ENCODE measurements at places on chromosomes 1 and 21. TPM values are rescaled to one million over a fixed set of nuclear protein-coding genes. Genes with fewer than 3 reads are reported as not detected.

The PSRC1 gene
- 5.0 TPM for total RNA-seq

The CZIB gene
- total RNA-seq: 75.4 TPM

The TCEA3 gene
- 1.6 TPM for total RNA-seq

The NBPF9 gene
- total RNA-seq: 13.5 TPM

The LRRC7 gene
- 3.3 TPM for total RNA-seq

DNA sequence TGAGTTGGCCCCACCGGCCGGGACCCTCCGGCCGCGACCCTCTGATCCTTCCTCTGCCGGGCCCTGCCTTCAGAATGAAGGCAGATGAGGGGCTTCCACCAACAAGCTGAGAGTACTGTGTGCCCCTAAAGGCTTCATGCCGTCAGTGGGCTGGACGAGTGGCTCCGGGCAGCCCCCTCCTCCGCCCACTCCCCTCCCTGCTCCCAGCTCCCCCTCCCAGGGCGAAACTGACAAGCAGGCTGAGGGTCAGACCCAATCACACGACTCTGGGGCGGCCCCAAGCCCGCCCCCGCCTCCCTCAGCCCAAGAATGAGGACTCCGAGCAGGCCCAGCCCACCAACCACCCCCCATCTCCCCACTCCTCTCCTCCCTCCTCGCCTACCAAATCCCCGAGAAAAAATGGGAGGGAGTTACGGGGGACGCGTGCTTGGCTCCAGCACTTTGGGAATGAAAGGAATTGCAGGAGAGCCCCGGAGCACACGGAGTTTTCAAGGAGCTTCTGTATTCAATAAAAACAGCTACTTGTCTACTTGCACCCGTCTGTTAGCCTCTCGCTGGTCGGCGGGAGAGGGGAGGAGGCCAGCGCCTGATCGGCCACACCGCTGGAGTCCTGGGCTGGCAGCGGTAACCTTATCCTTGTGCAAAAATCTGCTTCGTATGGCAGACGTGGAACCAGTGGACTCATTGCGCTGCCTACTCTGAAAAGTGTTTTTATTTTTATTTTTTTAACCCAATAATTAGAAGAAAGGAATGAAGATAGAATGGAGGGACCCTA is at the start of gene COL11A1:
COL11A1 (minus strand) TSS at position 147 of the 775 bp plus-strand sequence. CDS start 344 bp downstream, outside the sequence.
- peak; percentile 7 for ATAC-seq

- no peak for ATAC-seq
These were observed 696 bp downstream of the GUK1 start for GRCh38 chr1:228140724-228141225.

GRCh38 chr1:10328180-10328963 is 70.5 kb upstream of the PGD start:
- ATAC-seq: peak; percentile 52

DNA sequence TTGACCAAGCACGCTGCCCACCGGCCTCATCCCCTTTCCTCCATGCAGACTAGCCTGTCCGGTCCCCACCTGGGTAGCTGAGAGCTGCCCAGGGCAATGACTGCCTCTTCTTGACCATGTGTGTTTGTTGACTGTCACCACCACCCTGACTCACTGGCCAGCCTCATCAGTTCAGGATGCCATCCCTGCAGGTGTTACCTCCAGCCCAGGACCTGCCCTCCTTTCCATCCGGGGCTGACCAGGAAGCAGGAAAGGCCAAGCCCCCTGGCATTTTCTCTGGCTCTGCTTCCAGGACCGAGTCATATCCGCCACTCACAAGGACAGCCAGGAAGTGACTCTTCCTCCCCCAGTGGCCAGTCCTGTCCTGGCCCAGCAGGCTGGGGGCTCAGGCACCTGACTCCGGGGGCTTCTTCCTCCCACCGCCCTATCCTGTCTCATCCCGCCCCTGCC is 17.1 kb downstream of the EPHA2 start:
- ATAC-seq: no peak

GRCh38 chr1:9451081-9451480 is 88.2 kb upstream of the SLC25A33 start:
- no peak for ATAC-seq

DNA sequence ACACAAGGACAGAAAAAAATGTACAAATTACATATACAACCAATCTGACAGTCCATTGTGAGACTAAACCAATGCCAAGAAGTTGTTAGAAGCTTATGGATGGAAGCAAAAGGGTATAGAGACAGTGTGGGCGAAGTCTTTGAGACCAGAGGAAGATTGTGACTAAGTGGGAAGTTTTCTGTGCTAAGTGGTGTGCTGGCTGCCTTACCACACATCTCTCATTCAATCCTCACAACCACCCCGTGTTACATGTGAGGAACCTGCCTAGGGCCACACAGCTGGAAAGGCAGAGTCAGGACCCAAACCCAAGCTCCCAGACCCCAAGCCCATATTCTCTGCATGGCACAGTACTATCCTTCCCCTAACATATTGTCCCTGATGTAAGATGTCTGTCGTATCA is 53.5 kb upstream of the DUSP10 start:
- no peak for ATAC-seq
